Activated gamma-delta T cell treated with anti-CD3 and anti-CD28 coated beads, Interleukin-2, amount 50 U/mL, for 16 hours (primary cell): ENCODE measurements at places on chromosomes 7 and 10.

DNA sequence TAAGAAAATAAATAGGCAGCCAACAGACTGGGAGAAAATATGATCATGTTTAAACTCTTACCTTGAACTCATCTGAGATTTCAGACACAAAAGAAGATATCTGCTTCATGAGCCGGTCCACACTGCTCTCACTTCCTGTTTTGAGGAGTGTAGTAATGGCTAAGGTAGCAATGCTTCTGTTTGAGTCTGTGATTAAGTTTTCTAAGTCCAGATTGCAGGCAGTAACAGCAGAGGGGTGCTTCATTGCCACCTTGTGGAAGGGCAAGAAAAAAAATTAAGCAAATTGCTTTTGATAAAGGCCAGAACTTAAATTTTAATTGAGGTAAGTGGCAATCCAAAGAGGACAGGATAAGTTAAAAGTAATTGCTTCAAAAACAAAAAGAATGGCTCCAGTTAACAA lies 69.1 kb downstream of the MEST start:
- no peak for DNase-seq

DNA sequence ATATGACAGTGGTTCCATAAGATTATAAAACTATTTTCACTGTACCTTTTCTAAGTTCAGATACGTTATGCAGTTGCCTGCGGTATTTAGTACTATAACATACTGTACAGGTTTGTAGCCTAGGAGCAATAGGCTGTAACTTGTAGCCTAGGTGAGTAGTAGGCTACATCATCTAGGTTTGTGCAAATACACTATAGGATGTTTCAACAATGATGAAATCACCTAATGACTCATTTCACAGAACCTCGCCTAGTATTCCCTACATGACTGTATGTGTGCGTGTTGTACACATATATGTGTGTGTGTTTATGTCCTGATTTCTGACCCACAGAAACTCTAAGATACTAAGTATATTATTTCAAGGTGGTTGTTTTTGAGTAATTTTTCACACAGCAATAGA lies 139.0 kb downstream of the HERPUD2 start:
- no peak for DNase-seq

GRCh38 chr10:11975795-11976194 lies 66.8 kb downstream of the UPF2 start:
- no peak for DNase-seq

DNA sequence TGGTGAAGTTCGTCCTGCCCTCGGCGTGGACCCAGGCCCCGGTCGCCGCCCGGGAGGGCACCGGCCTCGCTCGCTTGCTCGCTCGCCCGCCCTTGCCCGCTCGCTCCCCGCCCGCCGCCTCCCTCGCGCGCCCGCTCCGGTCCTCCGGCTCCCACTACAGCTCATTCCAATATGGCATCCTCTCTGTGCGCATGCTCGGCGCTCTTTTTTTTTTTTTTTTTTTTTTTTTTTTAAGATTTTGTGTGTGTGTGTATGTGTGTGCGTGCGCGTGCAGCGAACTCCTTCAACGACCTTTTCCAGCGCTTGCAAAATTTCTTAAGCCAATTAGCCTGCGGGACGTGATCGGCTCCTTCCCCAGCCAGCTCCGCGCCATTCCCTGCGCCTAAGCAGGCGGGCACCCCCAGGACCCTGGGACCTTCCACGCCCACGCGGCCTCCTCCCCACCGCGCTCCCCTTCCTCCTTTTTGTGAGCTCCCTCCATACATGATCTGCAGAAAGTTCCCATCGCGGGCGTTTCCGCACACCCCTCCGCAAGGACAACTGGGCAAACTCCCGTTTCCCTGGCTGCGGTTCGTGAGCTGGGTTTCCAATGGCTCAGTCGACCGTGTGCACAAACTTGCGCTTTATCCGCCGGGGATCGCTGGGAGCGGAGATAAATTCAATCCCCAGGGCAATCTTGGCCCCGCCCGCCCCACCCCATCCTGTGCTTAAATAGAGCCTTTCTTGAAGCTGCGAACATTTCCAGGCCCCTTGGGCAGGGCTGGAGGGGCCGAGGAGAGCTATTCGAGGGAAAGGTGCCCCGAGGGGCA lies at the start of gene SFMBT2:
Gene SFMBT2, minus strand, starts transcription at position 173 of the 809 bp plus-strand sequence. CDS start 29,136 bp downstream, outside the sequence.
- DNase-seq, result no peak

DNA sequence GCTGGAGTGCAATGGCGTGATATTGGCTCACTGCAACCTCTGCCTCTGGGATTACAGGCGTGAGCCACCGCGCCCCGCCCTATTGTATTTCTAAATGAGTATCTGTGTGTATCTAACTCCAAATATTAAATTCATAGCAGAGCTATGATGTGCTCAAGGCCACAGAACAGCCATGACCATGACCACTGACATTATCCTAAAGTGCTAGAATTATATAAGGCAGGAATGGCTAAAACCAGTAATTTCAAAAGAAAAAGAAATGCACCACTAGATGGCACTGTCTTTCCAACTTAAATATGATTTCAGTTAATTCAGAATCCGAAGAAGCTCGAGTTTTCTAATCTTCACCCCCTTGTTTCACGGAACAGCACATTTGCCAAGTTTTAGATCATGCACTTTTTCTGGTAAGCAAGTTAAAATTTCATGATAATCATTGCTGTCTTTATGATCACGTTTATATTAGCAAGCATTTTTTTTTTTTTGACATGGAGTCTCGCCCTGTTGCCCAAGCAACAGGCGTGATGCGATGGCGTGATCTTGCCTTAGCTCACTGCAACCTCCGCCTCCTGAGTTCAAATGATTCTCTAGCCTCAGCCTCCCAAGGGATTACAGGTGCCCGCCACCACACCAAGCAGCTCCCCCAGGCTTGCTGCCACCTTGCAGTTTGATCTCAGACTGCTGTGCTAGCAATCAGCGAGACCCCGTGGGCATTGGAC lies 65.3 kb downstream of the OR13A1 start:
- DNase-seq, result no peak

DNA sequence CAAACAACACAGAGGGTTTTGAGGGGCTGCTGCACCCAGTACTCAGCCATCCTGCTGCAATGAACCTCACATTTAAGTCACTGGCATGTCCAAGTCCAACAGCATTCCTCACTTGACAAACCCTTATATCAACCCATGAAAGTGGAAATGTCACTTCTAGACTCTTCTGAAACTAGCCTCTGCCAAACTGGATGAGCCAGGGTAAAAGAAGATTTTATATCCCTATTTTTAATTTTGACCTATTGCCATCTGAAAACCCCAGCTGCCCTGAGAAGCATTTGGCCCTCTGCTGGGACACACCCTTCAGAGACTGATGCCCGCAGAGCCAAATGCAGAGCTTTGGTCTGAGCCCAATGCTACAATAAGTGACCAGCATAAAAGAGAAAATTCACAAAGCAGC lies 201.1 kb downstream of the ANK3 start:
- DNase-seq, result no peak

GRCh38 chr7:114519240-114519639 lies 104.6 kb downstream of the FOXP2 start:
- DNase-seq, result no peak

DNA sequence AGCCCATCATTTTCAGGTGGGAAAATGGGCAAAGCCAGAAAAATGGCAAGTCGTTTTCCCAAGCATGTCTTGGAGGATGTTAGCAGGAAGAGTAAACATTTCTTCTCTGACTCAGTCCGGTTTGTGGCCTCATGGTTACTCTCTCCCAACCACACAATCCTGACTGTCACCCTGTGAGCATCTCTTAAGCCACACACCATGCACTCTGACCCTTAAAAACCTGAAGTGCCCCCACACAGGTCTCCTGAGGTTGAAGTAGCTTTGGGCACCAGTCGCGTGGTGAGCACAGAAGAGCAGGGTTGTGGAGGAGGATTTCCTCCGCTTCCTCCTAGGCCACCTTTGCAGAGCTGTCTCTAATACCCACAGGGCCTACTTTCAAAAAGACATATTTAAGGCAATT lies 387.3 kb upstream of the NPVF start:
- no peak for DNase-seq

GRCh38 chr10:4343091-4343490 lies 482.9 kb upstream of the AKR1E2 start:
- no peak for DNase-seq

GRCh38 chr10:7634142-7634894 lies 32.4 kb downstream of the ITIH5 start:
- DNase-seq, result no peak

DNA sequence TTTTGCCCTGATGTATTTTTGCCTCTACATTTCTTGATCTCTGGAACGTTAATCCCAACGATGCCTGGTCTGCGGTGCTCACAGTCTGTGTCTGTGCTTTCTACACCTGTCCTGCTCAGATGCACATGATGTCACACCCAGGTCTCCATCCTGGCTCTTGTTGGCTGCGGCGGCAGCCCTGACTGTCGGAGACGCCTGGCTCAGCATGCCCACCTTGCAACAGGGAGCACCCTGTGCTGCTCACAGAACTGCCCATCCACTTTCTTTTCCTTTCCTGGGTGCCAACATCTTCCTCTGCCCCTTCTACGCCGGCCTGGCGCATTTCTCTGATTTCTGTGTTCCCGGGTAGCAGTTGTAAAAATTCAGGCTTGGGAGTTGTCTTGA lies 106.2 kb downstream of the CUX1 start:
- DNase-seq, result no peak

DNA sequence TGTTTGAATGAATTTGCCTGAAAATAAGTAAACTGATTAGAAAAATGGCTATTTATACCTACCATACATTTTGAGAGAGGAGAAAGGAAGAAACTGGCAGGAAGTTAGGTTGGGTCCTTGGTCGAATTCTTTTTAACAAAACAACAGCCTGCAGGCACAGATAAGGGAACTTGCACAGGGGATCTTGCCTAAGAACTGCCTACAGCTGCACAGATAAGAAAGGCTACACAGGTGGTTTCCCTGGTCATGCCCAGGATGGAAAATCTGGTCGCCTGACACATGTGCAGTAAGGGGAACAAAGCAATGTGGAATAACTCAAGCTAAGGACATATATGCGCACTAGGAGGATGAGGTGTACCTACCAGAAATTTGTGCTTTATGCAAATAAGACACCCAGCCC lies 732.1 kb upstream of the POT1 start:
- DNase-seq, result no peak

DNA sequence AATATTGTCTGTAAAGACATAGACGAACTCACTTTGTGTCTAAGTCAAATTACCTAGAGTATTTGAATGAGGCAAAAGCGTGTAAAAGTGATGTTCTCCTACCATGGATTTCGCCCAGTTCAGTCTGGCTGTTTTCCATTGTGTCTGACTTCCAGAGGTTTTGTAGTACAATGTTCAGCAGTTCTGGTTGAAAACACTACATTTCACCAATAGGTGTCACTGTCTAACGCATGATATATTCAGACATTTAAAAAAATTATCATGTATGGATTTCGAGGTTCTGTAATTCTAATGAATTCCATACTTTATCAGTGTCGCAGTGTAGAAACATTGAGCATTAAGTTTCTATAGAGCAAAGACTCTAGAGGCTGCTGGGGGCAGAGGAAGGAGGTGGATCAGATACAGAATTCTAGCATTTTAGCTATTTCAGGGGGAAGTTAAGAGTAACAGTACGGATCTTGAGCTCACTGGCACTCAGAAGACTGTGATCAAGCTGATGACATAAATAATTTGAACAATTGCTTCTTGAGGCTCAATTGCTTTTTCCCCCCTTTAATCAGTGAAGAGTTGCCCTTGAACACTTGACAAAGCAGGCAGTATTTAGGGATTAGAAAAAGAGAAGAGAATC lies 196.9 kb upstream of the RHOBTB1 start:
- no peak for DNase-seq

- no peak for DNase-seq
Observed at GRCh38 chr10:1526436-1527055, 210.8 kb downstream of the ADARB2 start.

DNA sequence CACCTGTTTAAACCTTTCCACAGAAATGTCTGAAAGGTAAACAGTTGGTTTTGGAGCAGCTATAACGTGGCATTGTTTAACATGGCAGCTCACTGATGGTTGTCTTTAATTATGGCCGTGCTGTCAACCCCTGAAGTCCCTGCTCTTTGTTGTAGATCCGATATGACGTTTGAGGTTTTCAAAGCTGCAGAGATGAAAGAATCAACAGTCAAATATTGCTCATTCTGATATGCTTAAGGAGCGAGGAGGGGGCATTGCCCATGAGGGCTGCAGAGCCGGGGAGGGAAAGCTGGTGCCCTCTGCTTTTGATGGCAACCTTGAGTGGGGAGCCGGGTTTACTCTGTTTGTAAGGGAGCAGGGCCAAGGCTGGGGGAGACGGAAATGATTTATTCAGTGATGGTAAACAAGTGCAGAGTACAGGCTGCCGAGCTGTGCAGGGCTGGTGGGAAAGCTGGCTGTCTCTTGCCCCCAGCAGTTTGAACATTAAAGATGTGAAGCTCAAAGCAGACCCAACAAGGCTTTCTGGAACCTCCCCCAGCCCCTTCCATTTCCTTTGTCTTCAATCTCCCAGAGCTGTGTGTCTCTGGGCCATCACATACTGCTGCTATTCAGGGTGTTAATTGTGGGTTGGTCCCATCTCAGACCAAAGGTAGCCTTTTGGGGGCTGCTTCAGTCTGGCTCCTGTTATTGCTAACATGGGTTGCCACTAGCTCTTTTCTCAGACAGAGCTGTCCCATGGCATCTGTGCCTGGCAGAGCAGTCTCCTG lies 345.5 kb downstream of the LRMDA start:
- no peak for DNase-seq

- DNase-seq, result no peak
Observed at GRCh38 chr10:100209303-100209702, 20.1 kb downstream of the CHUK start.

DNA sequence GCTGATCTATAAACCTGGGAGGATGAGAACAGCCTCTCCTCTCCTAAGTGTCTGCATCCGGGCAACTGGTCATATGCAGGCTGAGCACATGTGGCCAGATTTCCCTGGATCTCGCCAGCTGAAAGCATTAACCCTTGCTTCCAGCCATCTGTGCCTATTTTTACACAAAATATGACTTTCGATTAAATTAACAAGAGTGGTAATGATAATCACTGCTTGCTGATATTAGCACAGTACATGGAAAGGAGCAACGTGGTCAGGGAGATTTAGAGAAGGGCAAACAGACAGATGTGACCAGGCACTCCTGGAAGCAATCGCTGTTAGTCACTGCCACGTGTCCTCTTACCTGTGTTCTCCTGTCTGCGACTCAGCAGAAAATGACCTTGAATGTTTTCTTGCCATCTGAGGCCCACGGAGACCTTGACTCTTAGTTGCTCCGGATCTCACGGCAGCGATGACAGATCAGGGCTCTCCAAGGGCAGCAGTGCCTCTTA lies 59.5 kb upstream of the NPTX2 start:
- no peak for DNase-seq

- peak; percentile 32 for DNase-seq
Observed at GRCh38 chr7:150909200-150909995, 57.1 kb downstream of the AOC1 start.

GRCh38 chr7:39613577-39613976 lies 9.8 kb upstream of the RALA start:
- DNase-seq, result no peak
